ENCODE measurements at places on chromosomes 5 and 9.

GRCh38 chr9:76530458-76531110 is 71.6 kb downstream of the GCNT1 start:
- no peak for DNase-seq

DNA sequence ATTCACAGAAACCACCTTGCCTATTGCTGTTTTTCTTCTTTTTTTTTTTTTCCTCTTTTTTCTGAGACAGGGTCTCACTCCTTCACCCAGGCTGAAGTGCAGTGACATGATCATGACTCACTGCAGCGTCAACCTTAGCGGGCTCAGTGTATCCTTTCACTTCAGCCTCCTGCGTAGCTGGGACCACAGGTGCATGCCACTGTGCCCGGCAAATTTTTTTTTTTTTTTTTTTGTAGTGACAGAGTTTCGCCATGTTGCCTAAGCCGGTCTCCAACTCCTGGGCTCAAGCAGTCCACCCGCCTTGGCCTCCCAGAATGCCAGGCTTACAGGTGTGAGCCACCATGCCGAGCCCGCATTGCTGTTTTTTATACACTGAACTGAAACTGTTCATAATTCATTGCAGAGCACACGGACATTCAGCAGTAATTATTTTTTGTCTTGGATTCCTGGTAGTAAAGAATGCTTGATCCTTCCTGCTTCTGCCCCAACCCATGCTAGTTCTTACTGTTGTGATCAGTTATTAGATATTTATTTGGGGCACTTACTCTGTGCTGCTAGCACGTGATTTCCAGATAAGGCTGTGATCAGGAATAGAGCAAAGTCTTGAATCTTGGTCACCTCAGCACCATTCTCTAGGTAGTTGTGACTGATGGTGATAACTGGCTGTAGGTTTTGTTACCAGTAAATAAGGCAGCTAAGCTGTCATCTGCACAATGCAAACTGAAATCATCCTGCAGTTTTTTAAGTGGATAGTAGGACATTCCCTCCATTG is 14.0 kb downstream of the MAP3K1 start:
- no peak for DNase-seq

GRCh38 chr5:173324115-173325001 is 3.9 kb downstream of the STC2 start:
- DNase-seq = no peak

DNA sequence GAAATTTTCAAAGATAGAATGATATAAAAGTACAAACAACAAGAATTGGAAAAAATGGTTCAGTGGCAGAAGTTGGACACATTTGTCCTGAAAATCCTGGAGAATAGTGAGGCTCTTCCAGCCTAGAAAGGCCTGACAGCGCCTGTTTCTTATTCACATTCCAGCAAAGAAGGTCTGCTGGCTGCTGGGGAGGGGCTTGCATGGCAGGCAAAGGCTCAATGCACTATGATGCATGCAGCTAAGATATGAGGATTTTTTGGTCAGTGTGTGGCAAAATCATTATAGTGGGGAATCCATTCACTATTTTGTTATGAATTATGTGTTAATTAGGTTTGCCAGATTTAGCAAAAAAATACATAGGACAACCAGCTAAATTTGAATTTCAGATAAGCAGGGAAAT is 243.9 kb upstream of the SLC30A5 start:
- DNase-seq = no peak

DNA sequence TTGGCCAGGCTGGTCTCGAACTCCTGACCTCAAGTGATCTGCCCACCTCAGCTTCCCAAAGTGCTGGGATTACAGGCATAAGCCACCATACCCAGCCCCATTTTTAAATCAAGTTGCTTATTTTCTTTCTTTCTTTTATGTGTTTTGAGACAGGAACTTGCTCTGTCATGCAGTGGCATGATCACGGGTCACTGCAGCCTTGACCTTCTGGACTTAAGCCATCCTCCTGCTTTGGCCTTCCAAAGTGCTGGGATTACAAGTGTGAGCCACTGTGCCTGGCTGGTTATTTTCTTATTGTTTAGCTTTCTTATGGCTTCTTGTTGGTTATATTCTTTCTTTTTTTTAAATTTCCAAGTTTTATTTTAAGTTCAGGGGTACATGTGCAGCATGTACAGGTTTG is 79.7 kb upstream of the C5orf63 start:
- DNase-seq = no peak

GRCh38 chr5:116681334-116682013 is 106.9 kb upstream of the SEMA6A start:
- DNase-seq = no peak

GRCh38 chr5:42806701-42807262 is 4.9 kb downstream of the SELENOP start:
- no peak for DNase-seq

All from stimulated activated CD8-positive, alpha-beta memory T cell treated with anti-CD3 and anti-CD28 coated beads, Interleukin-7, amount 100 ng/mL, for 1 hour (primary cell).